DMS53 (cell line): ENCODE measurements at places on chromosomes 13 and 19.

DNA sequence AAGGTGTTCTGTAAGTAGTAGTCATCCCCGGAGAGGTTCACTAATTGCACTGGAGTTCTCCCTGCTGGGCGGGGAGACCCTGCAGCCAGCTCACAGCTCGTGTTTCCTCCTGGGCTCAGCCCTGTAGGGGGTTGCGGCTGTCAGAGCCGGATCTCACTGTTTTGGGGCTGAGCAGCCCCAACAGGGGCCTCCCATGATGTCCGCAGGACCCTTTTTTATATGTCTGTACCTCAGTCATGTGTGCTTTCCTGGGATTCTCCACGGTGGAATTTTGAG is 130.2 kb upstream of the MCF2L start:
- DNase-seq: no peak

- no peak for DNase-seq
These were observed 524 bp downstream of the PRKCG start for GRCh38 chr19:53882391-53883050.

DNA sequence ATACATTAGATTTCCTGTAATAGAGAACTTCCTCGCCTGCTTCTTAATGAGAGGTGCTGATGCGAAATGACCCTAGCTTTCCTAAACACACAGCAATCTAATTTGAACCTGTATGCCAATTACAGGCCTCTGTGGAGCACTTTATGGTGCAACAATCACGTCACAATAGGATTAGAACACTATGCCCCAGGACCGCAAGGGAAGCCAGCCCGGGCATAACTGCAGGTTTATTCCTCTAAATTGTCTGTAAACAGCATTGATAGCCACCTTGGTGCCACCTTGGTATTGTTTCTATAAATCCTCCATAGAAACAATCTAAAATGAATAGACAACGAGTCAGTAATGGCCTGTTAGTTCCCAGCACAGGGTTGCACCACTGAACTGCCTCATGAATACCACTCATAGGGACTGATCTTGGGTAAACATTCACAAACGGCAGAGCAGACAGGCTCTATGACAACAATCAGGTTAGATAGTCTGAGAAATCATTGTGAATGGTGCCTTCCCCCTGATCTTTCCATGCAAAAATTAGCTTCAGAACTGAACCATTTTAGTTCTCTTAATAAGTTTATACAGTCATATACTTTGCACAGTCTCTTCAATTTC is 182.5 kb upstream of the OBI1 start:
- DNase-seq: peak; percentile 0

DNA sequence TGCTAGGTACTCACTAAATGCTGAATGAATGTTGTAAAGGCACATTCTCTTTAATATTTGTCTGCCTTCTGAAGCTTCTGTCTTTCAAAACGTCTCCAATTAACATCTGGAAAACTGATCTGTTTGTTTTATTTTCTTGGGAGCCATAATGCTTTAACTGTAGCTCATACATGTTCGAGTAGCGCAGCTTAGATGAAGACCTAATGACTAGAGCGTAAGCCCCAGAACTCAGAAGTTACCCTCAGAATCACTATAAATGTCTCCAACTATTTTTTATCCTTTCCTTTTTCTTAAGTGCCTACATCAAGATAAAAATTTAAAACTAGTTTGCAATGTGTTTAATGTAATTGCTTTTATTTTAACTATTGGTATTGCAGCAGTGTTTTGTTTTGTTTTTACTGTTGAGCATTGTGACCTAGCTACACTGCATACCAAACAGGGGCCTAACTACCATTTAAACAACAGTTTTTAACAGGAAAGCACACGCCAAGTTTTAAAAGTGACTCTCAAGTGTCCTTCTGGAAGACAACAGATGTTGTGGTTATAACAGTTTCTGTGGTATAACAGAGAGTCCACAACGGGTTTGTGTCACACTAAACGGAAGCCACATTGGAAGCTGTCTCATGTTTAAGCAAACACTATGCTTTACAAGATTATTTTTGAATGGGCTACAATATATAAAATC is 42.0 kb downstream of the MRPL57 start:
- DNase-seq: peak; percentile 9

DNA sequence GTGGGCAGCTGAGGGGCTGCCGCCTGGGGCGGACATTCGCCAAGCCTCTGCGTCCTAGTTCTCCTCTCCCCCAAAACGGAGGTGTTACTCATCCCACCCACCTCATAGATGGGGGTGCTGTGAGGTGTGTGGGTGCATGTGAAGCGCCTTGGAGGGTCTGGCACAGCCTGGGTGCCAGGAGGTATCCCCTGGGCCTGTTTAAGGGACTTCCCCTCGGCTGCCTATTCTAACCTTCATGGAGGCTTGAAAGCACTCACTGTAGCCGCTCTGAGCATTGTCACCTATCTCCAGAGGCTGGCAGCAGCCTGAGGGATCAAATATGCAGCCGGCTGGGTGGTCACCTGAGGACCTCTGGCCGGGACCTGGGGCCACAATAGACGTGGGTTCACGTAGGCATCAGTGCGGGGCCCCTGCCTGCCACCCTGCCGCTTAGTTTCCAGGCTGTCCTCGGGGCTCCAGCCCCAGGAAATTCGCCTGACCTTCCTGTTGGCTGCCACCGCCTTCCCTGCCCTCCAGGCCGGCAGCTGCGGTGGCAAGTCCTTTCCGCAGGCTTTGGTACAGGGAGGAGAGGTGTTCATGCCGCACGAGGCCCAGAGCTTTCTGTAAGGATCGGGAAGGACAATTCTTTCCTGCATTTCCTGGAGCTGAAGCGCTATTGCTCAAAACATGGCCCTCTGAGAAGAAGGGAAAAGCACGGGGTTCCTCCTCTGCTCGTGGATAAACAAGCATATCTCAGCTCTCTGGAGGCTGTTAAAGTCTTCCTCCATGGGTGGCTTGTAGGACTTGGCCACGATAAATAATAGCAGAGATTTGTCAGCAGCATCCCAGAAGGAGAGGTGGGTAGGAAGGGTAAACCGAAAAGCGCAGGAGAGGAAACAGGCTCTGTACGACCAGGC is 4.6 kb downstream of the COL4A2 start:
- DNase-seq: no peak

- peak; percentile 70 for DNase-seq
These were observed 831 bp downstream of the PGPEP1 start for GRCh38 chr19:18340990-18341868.

DNA sequence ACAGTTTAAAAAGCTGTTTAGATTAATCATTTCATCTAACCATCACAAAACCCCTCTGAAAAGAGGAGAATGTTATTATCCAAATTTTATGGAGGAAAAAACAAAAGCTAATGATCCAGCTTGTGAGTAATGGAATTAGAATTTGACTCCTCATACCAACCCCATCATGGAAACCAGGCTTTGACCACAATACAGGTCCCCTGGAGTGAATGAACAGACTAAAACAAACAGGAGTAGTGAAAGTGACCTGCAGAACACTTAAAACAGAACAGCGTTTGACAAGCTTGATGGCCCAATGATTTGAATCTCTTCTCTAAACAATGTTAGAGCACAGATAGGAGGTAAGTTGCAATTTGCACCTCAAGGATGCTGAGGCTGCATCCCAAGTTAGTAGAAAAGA is 230.0 kb downstream of the DCT start:
- DNase-seq: no peak

GRCh38 chr19:38538793-38539528 is 78.8 kb downstream of the MAP4K1 start:
- DNase-seq: no peak

DNA sequence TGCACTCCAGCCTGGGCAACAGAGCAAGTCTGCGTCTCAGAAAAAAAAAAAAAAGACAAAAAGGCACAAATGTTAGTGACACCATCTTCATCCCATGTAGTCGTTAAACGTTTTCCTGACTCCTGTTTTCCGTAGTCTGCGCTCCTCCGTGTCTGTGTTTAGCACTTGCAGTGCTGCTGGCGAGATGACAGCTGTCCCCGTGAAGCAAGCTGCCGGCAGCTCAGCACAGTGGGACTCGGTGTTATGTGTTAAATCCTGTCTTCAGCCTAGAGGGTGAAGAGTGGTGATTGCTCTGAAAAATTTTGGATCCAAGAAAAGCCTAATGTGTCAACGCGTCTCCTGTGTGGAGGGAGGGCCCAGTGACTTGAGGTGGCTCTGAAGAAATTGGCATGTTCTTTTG is 18.4 kb downstream of the UBXN6 start:
- DNase-seq: no peak

DNA sequence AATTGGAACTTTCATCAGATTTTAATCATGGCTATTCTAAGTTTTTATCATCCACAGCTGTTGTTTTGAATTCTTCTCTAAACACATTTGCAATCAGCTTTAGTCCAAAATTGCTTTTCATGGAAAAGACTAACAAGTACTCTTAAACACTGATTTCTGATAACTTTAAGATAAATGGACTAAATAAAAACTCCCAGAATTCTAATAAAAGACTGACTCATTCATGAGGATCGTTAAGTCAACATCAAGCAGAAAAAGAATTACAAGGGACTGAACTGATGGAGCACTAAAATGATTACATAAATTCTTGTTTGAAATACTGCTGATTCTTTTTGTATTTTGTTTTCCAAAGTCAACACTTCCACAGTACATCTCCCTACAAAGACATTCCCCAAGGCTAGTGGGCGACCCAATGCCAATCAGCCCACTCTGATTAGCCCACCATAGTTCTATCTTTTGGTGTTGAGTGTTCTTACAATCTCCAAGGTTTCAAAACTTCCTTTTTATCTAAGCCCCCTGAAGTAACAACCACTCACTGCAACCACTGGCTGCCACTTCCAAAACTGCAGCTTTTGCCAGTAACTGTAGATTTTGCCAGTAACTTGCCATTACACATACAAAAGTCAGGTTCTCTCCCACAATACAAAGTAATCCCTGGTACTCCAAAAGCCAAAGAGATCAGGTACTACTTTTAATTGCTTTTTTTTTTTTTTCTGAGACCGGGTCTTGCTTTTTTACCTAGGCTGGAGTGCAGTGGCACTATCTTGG is 14.0 kb upstream of the NAA16 start:
- DNase-seq: no peak
